Stimulated activated CD4-positive, alpha-beta T cell treated with anti-CD3 and anti-CD28 coated beads, Interleukin-15, amount 100 ng/mL, for 48 hours (primary cell): ENCODE measurements at places on chromosomes 7 and 10.

DNA sequence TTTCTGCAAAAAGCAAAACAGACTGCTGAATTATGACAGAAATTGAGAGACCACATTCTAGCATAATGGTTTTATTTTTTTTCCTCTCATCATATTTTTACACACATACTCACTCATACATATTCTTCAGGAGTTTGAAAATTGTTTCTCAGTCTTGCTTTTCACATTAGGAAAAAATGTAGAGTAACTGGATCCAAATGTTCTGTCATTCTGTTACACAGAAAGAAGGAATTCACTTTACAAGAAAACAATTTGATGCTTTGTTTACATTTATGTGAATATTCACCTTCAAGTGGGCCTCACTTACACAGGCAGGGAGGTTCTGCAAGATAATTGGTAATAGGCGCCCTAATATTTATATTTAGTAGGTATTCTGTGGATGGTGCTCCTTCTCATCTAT is 82.0 kb downstream of the ARL4A start:
- DNase-seq = no peak

DNA sequence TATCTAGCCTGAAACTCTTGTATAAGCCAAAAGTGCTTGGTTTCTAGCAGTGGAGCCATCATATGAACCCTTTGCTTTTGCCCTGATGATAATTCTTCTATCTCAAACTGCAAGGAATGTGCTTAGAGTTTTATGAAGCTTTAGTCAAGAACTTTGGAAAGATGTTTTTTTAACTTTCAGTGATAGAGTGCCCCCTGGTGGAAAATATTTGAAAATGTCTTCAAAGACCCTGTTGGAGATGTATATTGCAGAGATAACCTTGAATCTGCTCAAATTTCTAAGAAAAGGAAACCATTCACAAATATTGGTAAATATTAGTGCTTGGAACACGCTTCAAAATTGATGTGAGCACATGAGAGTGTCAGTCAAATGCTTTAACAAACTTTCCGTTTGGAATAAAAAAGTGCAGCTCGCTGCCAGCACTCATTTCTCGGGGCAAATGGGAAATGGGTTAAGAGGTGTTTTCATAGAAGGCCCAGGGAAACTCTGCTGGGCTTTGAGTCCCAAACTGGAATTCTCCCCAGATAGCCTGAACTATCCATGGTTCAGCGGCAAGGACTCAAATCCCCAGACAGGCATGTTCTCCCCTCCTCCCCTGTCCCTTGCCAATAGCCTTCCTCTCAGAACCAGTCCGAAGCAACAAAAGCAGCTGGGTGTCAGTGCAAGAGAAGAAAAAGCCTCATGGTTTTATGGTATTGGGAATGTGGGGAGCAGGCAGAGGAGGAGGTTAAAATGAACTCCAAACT is 129.3 kb downstream of the MYOF start:
- no peak for DNase-seq

GRCh38 chr7:70622936-70623335 is 509.0 kb upstream of the GALNT17 start:
- no peak for DNase-seq

DNA sequence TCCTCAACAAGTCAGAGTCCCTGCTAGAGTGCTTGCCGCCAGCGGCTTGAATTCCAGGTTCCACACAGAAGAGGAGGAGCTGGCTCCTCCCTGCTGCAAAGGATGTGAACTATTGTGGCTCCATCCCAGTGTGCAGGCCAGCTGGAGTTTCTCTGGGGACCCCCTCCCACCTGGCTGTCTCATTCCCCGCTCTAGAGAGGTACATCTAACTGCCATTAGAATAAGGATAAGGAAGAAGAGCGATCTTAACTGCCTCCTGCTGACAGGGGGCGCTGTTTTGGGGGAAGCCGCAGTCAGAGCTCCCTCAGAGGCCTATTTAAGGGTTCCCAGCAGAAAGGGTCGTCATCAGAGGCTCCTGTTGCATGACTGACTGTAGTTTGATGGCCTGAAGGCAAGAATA is 40.8 kb upstream of the HECW1 start:
- no peak for DNase-seq

GRCh38 chr7:89104748-89105685 is 309.5 kb upstream of the TEX47 start:
- no peak for DNase-seq

GRCh38 chr7:108838198-108838597 is 268.5 kb downstream of the DNAJB9 start:
- DNase-seq = no peak

DNA sequence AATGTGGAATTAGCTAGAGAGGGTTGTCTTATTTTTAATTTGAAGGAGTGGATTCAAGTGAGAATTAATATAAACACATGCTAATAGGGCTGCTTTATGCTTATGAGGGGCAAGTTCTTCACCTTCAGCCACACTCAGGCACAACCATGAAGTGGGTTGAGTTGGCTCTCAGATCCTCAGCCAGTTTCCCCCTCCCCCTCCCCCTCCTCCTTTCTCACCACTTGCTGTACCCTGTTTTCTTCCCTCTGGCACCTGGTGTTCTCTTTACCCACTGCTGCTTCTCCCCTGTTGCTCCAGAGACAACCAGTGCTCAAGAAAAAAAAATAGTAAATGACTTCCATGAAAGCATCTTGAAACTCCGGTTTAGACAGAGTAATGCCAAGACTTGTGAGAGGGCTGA is 1083.3 kb downstream of the CNTNAP2 start:
- no peak for DNase-seq

DNA sequence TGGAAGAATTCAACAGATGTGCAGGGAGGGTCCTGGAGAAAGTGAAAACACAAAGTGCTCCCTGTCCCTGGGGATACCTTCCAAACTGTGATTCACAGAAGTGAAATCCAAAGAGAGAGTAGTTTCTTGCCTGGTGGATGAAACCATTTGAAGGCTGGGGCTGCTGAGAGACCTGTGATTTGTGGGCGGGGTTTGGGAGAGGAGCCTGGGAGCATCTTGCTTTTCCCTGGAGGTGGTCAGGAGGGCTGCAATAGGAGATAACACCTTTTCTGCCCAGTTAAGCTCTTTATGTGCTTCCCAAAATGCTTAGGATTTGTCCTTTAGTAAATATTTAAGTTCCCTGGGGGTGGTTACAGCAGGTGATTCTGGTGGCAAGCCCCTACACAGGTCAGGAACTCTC is 105.3 kb upstream of the TPK1 start:
- no peak for DNase-seq

DNA sequence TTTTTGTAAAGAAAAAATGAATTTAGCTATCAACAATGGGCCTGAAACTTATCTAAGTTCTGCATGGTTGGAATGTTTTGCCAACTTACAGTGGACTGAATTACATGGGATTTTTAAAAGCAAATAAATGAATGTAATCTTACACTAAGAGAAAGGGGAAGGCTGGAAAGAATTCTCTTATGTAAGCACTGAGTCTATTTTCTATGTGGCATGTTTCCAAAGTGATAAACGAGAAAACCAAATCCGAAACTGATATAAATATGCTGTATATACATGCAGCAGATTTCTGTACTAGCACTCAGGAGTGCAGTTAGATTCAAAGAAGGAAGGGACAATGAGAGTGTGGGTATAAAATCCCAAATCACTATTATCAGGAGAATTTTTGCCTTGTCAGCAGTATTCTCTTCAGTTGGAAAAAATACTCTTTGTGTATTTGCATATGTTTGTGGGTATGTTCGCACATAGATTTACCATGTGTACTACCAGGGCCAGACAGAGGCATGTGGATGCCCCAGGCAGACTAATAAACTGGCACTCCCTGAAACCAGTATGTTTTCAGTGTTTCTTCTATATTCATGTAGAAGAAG is 334.3 kb upstream of the SEMA3D start:
- DNase-seq = no peak

- no peak for DNase-seq
These were observed 65.9 kb upstream of the KCND2 start for GRCh38 chr7:120207037-120207436.

- DNase-seq = no peak
These were observed 224.5 kb downstream of the PCDH15 start for GRCh38 chr10:54576541-54576940.

DNA sequence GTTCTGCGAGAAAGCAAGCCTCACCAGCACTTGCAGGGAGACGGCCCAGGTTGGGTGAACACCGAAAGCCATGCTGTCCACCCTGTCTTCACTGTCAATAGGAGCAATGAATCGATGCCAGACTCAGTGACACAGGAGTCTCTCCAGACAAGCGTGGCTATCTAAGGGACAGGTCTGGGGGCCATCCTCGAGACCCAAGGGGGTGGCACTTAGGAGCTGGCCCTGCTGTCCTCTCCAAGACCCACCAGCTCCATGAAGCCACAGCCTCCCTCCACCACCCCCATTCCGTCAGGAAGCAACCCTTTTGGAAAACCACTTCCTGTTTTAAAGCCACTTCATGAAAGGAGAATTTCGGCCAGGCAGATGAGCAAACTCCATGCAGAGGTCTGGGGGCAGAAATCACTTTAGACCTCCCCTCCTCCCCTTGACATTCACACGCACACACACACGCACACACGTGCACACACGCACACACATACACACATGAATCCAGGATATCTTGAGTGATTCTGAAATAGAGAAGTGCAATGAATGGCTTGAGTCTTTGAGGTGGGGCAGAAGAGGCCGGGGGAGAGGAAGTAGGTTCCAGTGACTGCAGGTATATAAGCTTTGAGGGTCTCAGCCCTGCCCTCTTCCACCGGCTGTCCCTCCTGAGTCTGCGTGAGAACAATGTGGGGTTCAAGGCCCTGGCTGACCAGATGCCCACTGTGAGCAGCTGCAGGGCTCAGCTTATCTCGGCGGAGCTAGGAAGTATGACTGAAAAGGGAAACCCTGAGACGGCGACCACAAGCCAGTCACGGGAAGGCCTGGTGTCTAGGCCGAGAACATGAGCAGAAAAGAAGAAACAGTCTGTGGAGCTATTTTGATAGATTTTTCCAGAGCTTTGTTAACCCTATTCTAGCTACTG is 25.0 kb downstream of the RGS10 start:
- peak; percentile 64 for DNase-seq

DNA sequence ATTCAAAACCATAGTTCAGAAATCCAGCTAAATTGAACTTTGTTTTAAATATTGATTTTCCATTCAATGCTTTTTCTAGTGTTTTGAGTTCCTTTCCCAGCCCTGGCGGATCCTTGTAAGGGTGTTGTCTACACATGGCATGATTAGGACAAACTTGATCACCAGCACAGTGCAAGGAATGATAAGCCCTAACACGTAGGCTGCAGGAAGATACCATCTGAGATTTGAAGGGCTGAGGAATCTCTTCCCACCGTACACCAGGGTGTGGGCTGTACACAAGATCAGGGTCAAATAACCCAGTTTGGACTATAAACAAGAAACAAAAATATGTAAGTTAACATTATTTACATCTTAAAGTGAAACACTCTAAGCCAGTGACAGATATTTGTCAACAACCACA is 27.4 kb downstream of the STEAP4 start:
- DNase-seq = no peak

- DNase-seq = no peak
These were observed 39.2 kb upstream of the HPS1 start for GRCh38 chr10:98485959-98486358.

GRCh38 chr10:123402656-123403055 is 248.5 kb downstream of the BUB3 start:
- no peak for DNase-seq

GRCh38 chr10:70130878-70131559 is 1.6 kb downstream of the AIFM2 start:
- DNase-seq = no peak

DNA sequence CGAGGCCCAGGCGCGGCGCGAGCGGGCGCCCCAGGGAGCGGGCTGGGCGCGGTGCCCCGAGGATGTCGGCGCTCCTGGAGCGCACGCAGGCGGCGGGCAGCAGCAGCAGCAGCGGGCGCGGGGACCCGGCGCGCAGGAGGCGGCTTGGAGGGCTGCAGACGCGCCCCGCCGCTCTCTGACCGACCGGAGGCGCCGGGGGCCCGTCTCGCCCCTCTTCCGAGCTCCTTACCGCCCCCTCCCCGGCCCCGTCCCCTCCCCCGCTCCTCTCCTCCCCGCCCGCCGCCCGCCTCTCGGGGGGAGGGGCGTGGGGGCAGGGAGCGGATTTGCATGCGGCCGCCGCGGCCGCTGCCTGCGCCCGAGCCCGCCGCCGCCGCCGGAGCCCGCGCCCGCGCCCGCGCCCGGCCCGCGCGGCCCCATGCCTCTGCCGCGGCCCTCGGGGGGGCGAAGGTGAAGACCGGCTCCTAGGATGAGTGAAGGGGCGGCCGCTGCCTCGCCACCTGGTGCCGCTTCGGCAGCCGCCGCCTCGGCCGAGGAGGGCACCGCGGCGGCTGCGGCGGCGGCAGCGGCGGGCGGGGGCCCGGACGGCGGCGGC is at the start of gene NRG3:
Gene NRG3 (plus strand): TSS at position 320 of the 592 bp plus-strand sequence.
- DNase-seq = no peak

DNA sequence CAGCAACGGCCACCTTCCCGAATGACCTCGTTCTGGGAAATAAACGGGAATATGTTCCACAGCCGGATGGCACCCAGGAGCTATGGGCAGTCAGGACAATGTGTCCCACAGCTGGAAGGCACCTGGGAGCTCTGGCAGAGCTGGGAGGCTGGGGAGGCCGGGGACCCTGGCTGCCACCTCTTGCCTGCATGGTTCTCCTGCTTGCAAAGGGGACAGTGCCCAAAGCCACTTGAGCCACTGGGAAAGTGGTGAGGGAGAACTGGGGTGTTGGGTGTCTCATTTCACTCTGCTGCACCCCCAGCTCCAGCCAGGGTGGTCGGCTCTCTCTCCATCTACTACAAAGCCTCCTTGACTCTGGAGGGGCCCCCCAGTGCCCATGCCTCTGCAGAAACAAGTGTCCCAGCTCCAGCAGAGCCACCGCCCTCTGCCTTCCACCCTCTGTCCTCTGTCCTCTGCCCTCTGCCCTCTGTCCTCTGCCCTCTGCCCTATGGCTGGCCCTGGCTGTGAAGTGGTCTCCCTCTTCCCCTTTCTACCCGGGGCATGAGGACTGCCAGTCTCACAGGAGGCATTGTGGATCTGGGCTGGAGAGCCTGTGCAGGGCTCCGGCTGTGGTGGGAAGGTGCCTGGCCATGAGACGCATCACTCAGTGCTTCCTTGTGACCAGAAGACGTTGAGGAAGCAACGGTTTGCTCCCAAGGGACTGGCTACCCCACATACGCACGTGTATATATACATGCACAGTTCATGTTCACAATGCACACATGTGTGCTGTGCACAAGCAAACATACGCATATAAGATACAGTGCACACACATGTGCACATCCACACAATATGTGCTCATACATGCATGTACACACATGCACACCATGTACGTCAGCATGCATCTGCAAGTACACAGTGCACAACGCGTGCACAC is 21.5 kb upstream of the INPP5A start:
- DNase-seq = no peak

DNA sequence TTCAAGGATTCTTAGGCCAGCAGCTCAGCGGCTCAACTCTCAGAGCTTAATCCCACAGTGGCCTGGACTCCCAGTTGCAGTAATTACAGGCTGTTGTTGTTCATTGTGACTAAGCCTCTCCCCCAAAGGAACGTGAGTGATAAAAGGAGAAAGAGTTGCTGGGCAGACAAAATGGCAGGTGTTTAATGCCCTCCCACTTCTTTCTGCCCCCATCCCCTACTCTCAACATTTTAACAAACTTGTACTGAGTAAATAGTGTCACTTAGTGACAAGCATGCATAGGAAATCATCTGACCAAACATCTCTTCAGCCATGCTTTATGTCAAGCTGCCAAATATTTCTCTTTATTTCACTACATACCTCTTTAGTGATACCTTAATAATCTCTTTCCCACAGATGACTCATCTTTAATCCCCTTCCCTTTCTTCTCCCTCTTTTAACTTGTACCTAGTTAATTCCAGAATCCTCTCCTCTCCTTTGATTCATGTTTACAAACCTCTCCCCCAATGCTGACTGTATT is 12.4 kb upstream of the MTERF1 start:
- no peak for DNase-seq
